Effector memory CD4-positive, alpha-beta T cell (primary cell): ENCODE measurements at places on chromosomes 7 and 10.

- DNase-seq, result no peak
Measured at GRCh38 chr10:15316145-15316544, 54.9 kb downstream of the FAM171A1 start.

DNA sequence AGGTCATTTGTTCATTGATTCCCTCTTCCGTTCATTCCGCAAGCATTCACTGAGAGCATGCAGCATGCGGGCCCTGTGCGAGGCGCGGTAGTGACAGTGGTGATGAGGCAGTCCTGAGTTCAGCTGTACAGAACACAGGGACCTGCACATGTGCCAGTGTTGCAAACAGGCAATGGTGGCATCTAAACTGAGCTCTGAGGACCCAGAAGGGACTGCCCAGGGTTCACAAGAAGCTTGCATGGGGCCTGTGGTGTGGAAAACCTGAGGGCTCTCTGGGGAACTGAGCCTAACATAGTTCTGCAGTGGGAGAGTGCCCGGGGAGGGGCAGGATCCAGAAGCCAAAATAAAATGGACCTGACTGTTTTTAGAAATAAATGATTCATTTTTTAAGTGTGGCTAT, 13.2 kb downstream of the ZNF488 start:
- no peak for DNase-seq

DNA sequence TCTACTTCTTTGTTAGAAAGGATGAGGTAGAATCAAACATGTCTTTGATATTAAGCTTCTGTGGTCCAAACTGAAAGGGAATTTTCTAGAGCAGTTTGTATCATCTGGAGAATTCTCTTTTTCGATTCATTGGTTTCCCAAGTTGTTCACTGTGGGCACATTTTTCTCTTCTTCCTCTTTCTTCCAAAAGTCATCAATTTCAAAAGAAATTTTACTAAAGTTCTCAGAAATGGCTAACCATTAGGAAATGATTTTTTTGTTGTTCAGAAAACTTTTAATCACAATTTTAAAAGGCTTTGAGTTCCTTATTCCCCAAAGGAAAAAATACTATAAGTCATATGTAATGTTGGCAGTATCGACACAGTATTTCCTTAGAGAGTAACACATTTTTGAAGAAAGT, 28.3 kb upstream of the CCDC6 start:
- no peak for DNase-seq

DNA sequence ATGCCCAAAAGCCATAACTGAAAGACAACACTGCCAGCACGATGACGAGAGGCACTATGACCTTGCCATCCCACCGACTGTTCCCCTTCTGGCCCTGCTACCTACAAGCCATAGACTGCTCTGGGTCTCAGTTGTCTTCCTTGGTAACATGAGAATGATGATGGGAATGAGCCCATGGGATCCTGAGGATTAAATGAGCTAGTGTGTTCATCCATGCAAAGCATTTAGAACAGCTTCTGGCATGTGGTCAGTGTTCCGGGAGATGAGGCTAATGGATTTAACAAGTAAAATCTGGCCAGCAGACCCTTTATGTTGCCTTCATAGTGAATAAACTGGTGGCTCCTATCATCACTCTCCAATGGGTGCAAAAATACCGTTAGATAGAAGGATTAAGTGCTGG, 62.4 kb upstream of the WDR11 start:
- DNase-seq, result no peak

GRCh38 chr7:151469281-151469680, 29.3 kb upstream of the CRYGN start:
- no peak for DNase-seq

DNA sequence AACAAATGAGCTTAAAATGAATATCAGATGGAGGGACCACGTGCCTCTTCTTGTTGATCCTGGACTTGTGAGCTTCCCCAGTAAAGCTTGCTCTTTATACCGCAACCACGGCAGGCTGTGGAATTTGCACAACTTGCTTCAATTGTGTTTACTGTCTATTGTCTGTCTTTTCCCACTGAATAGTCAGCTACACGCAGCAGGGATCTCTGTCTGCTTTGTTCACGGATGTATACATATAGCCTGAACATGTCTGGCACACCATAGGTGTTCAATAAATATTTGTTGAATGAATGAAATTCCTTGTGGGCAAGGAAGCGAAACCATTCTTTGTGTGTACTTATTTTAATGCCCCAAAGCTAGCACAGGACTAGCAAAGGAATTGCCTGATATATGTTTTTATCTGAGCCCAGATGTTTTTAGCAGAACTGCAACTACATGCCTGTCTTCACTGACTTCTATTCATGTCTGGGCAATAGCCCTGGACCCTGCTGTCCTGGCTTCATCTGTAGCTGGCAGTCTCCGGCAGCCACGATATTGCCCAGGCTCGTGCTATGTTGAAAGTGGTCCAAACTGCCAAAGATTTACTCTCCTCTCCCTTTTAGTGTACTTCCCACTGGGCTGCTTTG, 29.9 kb upstream of the IFRD1 start:
- DNase-seq, result no peak

DNA sequence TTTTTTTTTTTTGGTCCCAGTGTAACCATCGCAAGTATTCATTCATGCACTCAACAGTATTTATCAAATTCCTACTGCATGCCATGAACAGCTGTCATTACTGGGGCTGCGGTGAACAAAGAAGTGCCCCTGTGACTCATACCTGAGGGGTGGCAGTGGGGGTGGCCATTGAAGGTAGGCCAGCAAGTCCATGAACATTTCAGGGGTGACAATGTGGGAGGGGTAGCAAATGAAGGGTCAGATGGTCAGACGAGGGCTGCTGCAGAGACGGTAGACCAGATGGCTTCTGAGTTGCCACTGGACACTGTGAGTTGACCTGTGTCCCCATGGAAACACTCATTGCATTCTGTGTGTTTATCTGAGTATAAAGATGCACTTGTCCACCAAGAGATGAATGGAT, 92.5 kb upstream of the PITRM1 start:
- no peak for DNase-seq

GRCh38 chr10:78844960-78845607, 223.7 kb upstream of the ZMIZ1 start:
- no peak for DNase-seq

DNA sequence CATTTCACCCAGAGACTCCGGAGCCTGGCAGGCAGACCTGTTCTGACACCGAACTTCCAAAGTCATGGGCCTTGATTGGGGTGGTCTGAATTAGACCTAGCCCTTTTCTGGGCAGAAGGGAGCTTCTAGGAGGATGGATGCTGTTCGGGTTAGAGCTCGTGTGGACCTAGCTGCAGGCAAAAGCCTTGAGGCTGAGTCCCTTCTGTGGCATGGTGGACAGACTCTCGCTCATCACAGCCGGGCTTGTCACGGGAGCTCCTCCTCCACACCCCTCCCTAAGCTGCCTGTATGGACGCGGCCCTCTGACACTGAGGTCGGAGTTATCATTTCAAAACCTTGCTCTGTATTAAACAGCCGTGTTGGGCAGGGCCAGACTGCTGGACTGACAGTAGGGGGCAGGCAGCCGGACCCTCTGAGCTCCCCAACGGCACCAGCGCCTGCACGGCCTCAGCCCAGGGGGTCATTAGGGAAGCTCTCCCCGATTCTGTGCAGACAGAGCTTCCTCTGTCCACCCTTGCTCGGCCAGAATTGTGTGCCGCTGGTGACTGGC, 2.2 kb downstream of the IRF5 start:
- no peak for DNase-seq

- no peak for DNase-seq
Measured at GRCh38 chr7:128270826-128271272, 29.8 kb downstream of the LEP start.

GRCh38 chr7:79401254-79401653, 52.2 kb downstream of the MAGI2 start:
- DNase-seq, result no peak

- DNase-seq, result no peak
Measured at GRCh38 chr7:97133159-97133558, 15.7 kb downstream of the SDHAF3 start.

- no peak for DNase-seq
Measured at GRCh38 chr7:24521917-24522623, 51.2 kb upstream of the PALS2 start.

GRCh38 chr10:63375859-63376258, 89.9 kb downstream of the JMJD1C start:
- DNase-seq, result no peak

DNA sequence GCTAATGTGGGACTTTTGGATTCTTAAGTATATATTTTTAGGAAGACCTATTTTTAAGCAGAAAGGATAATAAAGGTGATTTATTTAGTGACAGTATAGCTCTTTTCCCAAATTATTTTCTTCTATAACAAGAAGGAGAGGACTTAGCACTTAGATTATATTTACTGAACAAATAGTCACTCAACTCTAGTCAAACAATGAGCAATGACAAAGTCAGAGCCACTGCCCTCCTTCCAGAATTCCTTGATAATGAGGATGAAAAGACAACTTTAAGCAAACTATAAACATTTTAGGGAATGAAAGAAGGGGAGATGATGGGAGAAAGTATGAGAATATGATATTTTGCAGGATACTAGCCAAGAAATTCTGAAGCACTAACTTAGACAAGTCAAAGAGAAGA, 293.5 kb upstream of the YAE1 start:
- DNase-seq, result no peak

DNA sequence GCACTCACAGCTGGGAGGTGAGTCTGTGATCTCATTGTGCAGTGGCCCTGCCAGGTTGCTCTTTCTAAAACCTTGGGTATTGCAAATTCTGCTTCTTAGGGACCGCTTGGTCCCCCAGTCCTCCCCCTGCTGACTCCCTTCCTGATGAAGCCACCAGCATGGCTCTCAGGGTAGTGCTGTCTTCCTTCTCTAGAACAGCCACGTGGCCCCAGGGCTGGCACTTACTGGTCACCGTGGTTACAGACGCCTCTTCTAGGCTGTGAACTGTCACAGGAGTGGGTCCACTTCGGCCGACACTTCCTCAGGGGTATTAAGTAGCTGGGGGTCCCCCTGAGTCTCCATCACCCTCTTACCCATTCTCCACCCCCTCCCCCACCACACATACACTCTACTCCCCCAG, 2.7 kb upstream of the HTRA1 start:
- DNase-seq, result no peak

DNA sequence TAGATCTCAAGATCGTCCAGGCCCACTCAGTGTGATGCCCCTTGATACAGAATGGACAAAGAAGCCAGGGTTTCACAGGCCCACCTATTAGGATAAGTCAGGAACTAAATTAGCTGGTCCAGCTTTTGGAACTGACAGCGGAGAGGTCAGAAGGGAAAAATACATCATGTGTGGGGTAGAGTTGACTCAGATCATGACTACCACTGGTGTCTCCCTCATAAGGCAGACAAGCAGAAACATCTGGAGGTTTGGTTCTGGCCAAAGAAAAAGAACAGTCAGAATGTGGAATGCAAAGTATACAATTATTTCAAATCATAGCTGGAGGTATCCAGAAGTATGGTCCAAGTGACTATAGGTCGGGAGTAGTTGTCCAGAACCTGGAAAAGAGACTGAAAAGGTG, 621.1 kb upstream of the CELF2 start:
- DNase-seq, result no peak

GRCh38 chr7:107953924-107954303, 49.0 kb downstream of the LAMB1 start:
- DNase-seq, result no peak

DNA sequence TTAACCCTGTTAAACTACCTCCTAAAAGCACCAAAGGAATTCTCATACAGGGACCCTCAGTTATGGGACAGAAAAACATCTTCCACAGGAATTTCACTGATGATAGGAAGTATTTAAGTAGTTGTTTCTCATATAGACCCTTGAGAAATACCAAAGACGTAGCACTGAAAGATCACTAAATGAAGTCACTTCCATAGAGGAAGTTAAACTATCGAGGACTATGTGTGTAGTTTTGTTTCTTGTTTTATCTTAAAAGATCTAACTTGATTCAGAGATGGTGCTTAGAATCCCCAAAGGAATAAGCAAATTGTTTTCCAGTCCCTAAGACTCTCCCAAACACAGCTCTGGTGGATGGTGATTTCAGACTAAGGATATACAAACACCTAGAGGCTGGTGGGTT, 94.8 kb upstream of the AFAP1L2 start:
- DNase-seq, result no peak

GRCh38 chr10:86734207-86734988, 22.0 kb upstream of the BMPR1A start:
- DNase-seq, result no peak

DNA sequence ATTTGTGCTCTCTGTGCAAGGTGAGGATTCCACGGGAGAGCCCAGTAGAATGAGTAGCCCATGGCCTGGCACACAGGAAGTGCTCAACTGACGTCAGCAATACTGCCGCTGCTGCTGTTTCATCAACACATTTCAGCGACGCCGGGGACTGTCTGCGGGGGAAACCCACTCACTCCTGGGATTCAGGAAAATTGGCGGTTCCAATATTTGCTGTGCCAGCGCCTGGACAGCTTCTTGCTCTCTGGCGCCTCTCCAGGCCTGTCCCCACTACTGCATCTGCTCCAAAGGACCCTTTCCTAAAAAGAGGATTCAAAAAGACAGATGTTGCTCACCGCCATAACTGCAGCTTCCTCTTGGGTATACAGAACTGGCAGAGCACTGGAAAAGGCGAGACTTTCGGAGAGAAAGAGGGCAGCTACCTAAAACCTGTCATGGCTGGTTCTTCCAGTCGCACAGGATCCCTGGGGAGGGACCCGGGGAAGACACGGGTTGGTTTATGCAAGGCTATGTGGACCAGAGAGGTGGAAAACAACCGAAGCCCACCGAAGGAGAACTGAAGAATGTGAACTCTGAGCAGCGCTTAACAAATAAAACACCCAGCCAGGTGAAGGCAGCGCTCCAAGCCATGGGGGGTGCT, 39.7 kb upstream of the ENO4 start:
- no peak for DNase-seq

DNA sequence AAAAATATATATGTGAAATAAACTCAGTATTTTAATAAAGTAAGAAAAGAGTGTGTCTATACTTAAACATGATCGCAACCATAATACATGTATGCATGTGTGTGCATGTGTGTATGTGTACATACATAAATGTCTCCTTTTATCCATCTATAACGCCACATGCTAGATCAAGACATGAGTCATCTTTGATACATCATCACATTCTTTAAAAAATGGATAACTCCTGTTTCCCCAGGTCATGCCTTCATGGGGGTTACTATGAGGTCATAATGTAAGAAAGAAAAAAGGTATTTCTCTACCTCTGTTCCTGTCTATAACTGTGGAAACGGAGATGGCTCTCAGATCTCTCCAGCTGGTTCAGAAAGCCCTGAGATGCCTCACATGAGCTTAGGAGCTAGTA, 41.2 kb downstream of the LSMEM1 start:
- no peak for DNase-seq

- no peak for DNase-seq
Measured at GRCh38 chr7:77913977-77914607, 115.5 kb downstream of the PHTF2 start.

DNA sequence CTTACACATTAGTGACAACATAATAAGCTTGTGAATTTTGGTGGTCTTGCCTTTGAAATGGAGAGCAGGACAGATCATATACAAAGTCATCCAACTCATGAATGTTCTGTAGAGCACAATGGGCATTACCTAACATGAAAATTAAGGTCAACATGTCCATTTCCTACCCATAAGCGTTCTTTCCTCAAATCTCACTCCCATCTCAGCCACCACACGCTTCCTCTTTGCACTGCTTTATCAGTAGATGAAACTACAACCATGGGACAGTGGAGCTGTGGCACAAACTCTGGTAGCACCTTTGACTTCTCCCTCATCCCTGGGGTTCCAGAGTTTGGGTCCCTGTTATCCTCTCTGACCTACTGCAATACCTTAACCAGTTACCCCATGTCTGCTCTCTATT, 2.2 kb downstream of the PON2 start:
- no peak for DNase-seq

- DNase-seq, result no peak
Measured at GRCh38 chr7:47690902-47691558, 109.1 kb upstream of the TNS3 start.

- no peak for DNase-seq
Measured at GRCh38 chr10:3778692-3779157, 6.3 kb downstream of the KLF6 start.
